HEK293T (cell line): ENCODE measurements at places on chromosomes 7 and 10.

DNA sequence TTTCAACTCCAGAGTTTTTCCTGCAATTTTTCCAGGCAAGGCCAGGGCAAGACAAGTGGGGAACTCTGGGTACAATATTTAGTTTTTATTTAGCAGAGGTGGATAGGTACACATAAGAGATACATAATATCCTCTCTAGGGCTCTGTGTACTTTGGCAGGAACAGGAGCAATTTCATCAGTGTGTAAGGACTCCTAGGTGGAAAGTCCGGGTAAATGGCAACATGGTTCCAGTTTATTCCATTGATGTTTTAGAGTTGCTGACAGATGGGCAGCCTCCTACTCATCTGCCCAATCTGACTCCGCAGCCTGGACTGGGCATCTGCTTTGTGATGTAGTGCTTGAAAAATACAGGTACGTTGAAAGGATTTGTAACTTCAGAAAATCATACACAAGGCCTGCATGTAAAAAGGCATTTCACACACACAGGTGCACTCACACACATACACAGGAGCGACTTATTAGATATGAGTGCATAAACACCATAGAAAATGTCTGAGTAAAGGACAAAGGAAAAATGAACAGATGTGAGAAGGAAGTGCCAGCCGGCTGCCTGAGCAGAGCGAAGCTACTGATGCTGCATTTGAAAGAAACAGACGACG, 5.7 kb downstream of the PON1 start:
- DNase-seq: no peak

DNA sequence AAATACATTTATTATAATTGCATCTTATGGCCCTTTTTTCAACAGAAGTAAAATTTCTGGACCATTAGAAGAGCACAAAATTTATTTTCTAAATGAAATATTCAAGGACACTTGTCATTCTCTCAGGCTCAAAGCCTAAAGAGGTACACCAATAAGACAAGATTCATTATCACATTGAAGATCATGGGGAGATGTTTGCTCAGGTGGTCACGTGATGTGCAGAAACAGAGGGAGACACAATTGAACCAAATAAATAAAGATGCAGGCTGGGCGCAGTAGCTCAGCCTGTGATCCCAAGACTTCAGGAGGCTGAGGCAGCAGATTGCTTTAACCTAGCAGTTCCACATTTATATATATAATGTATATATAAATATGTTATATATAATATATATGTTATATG, 53.2 kb upstream of the TMEM254 start:
- no peak for DNase-seq

GRCh38 chr7:137169282-137169698, 174.2 kb downstream of the PTN start:
- DNase-seq: peak; percentile 67

GRCh38 chr10:120278069-120278468, 179.0 kb upstream of the PLPP4 start:
- no peak for DNase-seq

DNA sequence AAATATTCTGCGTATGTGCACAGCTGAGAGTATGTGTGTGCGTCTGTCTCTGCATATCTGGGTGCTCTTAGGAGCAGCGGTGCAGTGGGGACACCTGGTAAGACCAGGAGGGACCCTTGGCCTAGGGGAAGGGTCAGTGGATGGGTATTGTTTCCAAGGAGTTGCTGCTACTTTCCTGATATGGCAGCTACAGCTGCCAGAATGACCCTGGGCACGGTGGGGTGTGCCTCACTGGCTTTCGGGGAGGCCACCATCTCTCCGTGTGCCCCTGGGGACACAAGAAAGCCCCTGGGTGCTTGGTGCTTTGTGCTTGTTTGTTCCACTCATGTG, 8.6 kb downstream of the PFKFB3 start:
- DNase-seq: no peak

GRCh38 chr10:122139627-122140170, 131.4 kb upstream of the BTBD16 start:
- DNase-seq: no peak

DNA sequence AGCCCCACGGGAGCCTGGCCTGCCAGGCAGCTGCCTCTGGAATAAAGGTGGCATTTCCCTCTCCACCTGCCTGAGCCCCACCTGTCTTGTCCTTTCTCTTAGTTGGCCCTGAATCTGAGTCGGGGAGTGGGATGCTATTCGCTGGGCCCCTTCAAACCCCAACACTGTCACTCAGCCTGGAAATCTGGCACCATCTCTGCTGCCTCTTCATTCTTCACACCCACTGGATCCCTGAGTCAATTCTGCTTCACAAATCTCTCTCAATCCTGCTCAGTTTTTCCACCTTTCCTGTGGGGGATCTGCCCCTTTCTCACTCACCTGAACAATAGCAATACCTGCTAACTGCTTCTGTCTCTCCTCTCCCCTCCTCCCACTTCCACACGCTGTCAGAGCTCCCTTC, 10.6 kb downstream of the CRTAC1 start:
- DNase-seq: no peak

- DNase-seq: no peak
These were observed 4.0 kb upstream of the FAM53B start for GRCh38 chr10:124748166-124748565.

GRCh38 chr7:55521512-55521911, 50.8 kb downstream of the VOPP1 start:
- no peak for DNase-seq

DNA sequence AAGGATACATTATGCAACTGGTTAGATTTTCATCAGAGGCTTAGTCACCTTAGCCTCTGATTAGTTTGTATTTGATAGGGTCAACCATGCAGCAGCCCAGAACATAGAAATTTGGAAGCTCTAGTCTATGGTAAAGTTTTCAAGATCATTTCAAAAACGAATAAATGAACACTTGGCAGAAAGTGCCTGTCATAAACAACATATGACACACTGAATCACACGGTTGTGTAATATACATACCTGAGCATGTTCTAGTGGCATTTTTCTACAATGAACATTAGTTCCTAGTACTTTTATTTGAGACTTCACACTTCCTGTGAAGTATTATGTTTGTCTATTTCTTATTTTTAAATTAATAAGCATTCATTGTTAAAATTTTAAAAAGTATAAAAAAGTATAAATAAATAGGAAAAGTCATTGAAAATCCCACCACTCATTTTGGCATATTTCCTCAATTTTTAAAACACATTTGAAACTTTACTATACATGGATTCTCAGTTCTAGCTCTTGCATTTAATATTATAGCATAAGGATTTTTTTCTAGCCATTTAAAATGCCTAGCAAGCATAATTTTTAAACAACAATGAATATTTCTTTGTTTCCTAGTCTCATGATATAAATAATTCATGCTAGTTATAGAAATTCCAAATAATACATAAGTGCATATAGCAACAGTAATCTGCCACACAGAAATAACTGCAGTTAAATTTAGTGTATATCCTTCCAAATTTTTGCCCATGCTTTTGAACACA, 25.7 kb upstream of the PRPS1L1 start:
- no peak for DNase-seq

DNA sequence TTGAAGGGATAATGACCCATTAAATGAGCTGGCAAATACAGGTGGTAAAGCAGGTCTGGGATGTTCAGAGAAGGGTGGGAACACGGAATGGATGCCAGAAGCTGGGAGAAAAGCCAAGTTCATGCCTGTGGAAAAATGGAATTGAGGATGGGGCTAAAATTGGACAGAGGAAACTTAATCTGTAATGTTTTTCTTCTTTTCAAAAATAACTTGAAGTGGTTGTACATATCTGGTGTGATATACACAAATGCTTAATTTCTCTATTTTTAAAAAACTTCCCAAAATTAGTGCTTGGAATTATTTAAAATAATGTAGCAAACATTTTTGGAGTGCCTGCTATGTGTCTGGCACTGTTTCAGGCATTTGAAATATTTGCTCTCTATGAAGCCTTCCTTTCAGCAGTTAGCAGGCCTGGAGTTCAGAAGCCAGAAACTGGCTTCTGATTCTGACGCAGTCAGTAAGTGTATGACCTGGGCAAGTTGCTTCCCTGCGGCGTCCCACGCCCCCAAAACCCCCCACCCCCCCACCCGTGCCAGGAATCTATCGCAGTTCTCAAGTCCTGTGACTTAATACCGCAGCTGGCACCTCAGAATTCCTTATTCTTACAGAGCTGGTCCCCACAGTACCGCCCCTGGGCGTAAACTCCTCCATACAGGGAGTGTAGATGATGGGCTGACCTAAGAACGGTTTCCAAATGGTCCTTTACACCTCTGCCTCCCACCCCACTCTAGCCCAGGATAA, 828 bp upstream of the MALSU1 start:
- DNase-seq: no peak

GRCh38 chr10:12629767-12630165, 280.4 kb downstream of the CAMK1D start:
- no peak for DNase-seq
